Fibroblast of skin of back (primary cell): ENCODE measurements at places on chromosomes 13 and 19.

DNA sequence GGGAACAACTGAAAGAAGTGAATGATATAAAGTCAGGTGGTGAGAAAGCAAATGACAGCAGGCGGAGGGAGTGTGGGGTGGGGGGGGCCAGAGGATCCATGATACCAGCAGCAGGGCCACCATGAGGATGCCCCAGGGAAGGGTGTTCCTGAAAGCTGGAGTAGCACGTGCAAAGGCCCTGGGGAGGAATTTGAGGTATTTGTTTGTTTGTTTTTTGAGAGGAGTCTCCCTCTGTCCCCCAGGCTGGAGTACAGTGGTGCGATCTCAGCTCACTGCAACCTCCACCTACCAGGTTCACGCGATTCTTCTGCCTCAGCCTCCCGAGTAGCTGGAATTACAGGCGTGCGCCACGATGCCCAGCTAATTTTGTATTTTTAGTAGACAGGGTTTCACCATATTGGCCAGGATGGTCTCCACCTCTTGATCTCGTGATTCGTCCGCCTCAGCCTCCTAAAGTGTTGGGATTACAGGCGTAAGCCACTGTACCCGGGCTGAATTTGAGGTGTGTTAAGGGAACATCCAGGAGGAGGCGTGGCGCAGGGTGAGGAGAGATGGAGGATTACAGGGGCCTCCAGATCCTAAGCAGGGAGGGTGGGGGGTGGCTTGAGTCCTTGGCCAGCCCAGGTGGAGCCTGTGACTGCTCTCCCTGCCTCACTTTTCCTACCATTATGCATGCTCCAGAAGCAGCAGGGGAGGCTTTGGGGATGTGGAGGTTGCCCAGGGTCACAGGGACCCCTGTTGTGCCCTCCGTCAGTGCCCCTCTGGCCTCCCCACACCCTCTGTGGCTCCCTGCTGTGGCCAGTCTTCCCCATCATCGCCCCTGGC, 12.4 kb upstream of the JUND start:
- no peak for DNase-seq

DNA sequence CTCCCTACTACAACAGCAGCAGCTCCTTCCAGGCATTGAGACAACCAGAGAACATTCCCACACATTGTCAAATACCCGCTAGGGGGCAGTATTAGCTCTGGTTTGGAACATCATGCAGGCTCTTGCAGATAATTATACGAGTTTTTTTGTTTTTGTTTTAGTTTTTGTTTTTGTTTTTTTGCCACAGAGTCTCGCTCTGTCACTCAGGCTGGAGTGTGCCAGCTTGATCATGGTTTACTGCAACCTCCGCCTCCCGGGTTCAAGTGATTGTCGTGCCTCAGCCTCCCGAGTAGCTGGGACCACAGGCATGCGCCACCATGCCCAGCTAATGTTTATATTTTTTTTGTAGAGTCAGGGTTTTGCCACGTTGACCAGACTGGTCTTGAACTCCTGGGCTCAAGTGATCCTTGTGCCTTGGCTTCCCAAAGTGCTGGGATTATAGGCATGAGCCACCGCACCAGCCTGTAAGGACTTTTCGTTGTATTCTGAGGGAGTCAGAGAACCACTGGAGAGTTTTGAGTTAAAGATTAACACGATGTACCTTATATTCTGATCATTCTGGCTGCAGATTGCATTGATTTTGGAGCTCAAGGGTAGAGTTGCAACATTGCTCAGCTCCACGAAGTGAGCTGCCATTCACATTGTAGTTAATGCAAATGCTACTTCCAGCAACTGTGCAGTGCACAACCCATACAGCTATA, 41.7 kb upstream of the CEACAM20 start:
- peak; percentile 77 for DNase-seq

DNA sequence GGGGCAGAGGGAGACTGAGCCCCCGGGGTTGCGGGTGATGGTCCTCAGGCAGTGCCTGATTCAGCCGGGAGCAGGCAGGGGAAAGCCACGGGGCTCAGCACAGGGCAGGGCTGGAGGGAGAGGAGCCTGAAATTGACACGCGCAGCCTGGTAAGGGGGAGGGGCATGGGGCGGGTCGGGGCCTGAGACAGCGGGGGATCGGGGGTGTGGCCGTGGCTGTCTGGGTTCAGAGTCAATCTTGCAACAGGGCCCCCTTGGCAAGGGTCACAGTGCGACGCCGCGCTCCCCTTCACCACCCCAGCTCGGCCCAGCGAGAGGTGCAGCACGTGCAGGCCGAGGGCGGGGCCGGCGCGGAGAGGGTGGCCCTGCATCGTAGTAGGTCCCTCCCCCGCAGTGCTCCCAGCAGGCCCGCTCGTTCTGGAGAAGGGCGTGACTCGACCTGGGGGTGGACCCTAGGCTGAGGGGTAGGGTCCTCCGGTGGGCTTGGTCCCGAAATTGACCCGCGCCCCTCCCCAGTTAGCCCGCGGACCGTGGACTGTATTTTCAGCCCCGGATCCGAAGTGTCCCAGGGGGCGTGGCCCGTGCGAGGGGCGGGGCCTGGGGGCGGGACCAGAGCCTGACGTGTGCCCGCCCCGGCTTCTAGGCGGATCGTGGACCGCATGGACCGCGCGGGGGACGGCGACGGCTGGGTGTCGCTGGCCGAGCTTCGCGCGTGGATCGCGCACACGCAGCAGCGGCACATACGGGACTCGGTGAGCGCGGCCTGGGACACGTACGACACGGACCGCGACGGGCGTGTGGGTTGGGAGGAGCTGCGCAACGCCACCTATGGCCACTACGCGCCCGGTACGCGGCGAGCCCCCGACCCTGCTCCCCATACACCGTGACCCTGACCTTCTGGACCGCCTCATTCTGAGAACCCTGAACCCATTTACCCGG, 6.0 kb downstream of the RCN3 start:
- peak; percentile 66 for DNase-seq

- DNase-seq: no peak
These were observed 14.9 kb upstream of the IL4I1 start for GRCh38 chr19:49911381-49912145.

- DNase-seq: no peak
These were observed 12.7 kb downstream of the MED25 start for GRCh38 chr19:49830766-49831165.

DNA sequence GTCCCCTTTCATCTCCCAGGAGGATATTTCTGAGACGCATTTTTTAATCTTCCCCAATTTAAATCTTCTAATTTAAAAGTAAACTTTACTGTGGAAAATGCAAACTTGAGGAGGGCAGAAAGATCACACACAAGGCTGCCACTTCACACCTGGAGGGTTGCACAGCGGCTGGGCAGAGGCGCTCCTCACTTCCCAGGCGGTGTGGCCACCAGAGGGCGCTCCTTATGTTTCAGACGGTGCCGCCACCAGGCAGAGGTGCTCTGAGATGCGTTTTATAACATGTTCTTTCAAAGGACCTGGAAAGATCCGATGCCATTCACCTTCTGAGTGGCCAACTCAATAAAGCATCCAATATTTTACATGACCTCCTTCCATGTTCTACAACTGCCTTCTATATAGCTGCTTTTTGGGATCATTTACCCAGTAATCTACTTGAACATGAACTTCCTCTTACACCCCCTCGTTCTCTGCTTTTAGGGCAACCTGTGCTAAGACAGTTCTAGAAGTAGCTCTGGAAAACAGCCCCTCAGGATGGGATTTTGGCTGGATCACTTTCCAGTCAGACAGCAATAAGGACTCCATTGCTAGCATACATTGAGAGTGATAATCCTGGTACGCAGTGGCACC, 14.8 kb upstream of the MTUS2 start:
- peak; percentile 10 for DNase-seq

DNA sequence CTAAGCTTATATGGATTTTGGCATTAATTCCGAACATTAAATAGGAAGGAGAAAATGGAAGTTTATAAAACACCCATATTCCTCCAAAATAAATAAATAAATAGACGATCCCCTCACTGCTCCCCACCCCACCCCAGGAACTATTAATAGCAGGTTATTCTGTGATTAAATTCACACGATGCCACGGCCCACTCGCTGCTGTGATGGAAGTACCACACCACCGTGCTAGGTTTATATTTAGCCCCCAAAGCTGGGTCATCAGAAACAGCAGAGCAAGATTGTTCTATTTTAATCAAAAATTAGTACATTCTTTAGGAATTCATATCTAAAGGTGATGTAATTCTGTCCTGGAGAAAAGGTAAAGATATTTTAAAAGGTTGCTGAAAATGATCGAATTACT, 65.4 kb downstream of the CCDC70 start:
- no peak for DNase-seq

GRCh38 chr19:47542030-47542475, 27.2 kb upstream of the NAPA start:
- peak; percentile 43 for DNase-seq

DNA sequence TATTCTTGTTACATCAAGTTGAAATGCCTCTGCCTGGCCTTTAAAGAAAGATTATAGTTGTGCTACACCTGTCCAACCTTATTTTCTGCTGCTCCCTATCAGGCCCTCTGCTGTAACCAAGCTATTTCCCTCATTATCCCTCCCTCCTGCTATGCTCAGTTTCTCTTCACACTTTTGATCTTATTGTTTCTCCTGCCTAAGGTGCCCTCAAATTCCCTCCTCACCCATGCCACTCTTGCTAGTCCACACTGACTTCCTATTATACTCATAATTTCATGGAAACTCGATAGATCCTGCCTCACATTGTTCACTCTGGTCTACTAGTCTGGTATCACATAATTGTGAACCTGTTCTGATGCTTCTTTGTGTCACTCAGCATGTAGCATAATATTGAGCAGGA, 19.4 kb upstream of the ESD start:
- DNase-seq: no peak

DNA sequence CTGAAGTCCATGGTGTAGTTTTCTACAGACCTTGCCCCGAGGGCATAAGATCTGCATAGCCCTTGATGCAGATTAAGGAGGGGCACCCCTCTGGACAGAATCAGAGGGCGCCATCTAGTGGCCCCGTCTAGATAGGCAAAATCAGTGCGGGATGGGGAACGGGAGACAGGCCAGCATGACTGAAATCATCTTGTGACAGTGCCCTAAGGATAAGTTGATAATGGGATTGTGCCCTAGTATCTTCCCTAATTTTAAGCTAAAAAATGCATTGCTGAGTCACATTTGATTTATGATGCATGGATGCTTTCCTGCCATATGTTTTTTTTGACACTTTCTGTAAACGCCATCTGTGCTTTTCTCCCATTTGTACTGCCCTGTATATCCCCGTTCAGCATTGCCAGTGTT, 19.0 kb upstream of the GPI start:
- peak; percentile 75 for DNase-seq

DNA sequence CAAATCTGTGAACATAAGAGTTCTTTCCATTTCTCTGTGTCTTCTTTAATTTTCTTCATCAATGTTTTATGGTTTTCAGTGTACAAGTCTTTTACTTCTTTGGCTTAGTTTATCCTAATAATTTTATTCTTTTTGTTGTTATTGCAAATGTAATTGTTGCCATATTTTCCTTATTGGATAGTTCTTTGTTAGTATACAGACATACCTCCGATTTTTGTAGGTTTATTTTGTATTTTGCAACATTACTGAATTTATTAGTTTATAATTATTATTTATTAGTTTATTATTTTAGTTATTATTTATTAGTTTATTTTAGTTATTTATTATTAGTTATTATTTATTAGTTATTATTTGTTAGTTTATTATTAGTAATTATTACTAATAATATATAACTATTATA, 43.4 kb downstream of the WTIP start:
- DNase-seq: no peak

DNA sequence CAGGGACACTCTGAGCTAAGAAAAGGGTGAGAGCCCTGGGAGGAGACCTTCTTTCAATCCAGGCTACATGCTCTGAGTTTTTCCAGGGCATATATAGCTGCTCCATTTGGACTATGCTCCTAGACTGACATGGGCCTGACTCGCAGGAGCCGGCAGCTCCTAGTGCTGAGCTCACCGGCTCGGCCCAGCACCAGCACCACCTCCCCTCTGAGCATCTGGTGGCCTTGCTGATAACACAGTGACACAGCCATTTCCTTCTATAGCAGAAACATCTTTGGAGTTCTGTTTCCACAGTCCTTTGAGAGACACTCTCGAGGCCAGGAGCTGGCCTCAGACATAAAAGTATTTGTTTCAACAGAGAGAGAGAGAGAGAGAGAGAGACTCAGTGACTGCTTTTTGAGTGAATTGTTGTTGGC, 184.9 kb downstream of the TM9SF2 start:
- DNase-seq: peak; percentile 95

GRCh38 chr13:60164234-60164889, 634 bp upstream of the DIAPH3 start:
- peak; percentile 21 for DNase-seq

DNA sequence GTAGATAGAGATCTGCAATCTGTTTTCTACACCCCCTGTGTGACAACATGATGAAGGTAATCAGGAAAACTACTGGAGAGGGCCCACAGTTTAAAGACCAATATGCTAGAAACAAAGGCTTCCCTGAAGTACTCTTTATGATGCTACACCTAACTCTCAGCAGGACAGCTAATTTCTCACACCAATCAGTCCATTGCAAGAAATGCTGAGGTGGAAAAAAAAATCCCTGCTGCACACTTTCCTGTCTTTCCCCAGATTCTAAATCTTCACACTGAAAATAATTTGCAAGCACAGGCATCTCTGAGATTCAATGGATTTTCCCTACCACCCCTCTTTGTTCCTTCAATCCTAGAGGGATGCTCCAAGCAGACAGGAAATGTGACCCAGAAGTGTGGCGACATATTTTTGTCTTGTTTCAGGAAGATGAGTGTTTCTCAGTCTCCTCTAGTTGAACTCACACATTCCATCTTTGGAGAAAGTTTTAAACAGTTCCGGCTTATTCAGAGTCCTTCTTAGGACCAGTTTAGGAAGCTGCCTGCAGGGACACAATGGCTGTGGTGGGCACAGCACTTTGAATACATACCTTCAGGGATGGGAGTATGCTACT, 671.6 kb downstream of the DIAPH3 start:
- peak; percentile 49 for DNase-seq

DNA sequence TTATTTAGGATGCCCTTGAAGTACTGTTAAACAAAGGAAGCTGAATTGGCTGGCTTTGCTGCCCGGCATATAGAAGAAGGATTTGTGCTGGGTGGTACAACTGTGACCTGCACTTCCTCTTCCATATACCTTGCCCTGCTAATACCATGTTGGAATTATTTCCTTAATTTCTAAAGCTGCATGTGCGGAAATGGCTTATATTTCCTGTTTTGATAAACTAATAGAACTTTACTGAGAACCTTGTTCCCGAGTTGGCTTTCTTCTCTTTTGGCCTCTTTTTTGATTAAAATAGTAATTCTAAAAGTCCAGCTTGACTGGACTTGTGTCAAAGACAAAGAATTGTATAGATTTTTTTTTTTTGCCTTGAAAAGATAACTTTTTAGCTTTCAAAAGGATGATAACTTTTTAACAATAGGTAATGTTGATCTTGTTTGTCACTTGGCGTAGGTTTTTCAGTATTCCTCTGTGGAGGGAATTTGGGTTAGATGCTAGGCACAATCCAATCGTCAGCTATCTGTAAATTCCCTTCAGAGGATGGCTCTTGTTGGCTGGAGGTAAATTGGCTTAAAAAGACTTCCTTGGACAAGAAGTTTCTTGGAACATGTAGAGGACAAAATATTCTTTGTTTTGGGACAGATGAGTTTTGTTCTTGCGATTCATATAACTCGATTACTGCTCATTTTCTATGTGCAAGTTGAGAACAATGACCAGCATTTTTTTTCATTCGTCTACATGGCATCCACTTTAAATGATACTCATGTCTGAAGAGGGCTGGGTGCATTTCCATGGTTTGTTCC, 41.4 kb downstream of the COL4A2 start:
- no peak for DNase-seq

- DNase-seq: peak; percentile 19
These were observed 1.5 kb downstream of the DZIP1 start for GRCh38 chr13:95642999-95643398.
